Osteoblast (primary cell): ENCODE measurements at places on chromosomes 13 and 19. TPM values are rescaled to one million over a fixed set of nuclear protein-coding genes. Genes with fewer than 3 reads are reported as not detected.

DNA sequence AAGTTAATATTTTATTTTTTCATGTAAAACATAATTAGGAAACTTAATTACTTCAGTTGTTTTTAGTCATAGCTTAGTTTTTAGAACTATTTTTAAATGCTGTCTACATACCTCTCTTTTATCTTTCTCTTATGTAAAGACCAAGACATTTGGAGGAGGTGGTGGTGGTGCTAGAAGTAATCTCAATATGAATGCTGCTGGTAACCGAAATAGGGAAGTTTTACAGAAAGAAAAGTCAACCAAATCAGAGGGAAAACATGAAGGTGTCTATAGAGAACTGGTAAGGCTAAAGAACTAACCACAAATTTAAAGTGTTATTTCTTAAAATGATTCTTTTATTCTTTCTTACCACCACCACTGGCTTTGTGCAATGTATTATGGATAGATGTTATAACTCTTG, 97.3 kb downstream of the TDRD3 start:
- DNase-seq = no peak

- DNase-seq = peak; percentile 35
Measured at GRCh38 chr19:18271433-18271841, 2.8 kb downstream of the IQCN start.

DNA sequence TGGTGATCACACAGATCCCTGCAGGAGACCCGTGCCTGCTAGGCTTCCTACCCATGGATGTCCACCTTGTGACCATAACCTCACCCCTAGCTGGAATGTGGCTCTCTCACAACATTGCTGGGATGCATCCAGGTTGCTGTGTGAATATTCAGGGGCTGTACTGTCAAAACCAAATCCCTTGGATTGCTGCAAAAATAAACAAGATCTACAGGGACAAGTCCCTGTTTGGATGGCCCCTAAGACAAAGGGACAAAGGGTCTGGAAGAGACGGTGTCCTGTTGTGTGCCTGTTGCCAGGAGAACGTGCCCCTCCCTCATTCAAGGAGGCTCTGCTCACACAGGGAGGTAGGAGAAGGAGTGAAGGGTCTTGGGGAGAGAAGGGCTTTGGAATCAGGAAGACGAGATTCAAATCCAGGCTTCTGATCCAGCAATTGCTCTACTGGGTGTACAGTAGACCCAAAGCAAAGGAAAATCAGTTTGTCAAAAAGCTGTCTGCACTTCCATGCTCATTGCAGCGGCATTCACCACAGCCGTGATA, 89.2 kb upstream of the WASF3 start:
- DNase-seq = no peak

GRCh38 chr13:40366119-40366518, 300.3 kb downstream of the FOXO1 start:
- no peak for DNase-seq

- no peak for DNase-seq
Measured at GRCh38 chr13:63201493-63201892, 1785.8 kb upstream of the PCDH20 start.

- DNase-seq = no peak
Measured at GRCh38 chr13:107881362-107881761, 334.0 kb downstream of the LIG4 start.

SHKBP1 gene
- 16.3 and 18.9 TPM in 2 replicates for total RNA-seq

- peak; percentile 56 for DNase-seq
Measured at GRCh38 chr19:5974721-5975387, 3.1 kb downstream of the RANBP3 start.

SERP2 gene
- total RNA-seq = 5.8 and 6.5 TPM in 2 replicates

DNA sequence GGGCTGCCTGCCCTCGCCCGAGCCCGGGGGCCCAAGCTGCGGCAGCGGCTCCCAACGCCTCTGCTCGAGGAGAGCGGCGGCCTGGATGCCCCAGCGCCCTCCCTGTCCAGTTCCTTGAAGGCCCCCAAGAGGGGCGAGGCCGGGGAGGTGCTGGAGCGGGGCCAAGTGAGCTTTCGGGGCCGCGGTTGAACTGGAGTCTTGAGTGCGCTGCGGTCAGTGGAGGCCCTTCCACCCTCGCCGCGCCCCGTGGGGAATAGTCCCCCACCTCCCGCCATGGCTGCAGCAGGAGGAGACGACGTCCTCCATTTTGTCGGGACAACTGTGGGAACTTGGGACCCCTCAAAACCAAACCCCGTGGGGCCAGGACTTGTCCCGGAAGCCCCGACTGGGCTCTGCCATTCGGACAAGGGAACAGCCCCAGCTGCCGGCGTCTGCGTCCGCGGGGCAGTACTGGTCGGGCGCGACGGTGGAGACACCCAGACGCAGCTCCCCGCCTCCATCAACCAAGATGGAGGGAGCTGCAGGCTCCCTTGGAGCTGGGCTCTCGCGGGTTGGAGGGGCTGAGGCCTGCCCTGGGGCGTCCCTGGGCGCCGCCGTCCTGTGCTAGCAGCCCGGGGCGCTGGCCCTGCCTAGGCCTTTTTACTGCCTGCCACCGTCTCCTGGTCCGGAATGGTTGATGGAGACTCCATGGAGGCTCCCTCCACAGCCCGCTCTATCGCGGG, 736 bp upstream of the ZMYM5 start:
- DNase-seq = peak; percentile 95

DNA sequence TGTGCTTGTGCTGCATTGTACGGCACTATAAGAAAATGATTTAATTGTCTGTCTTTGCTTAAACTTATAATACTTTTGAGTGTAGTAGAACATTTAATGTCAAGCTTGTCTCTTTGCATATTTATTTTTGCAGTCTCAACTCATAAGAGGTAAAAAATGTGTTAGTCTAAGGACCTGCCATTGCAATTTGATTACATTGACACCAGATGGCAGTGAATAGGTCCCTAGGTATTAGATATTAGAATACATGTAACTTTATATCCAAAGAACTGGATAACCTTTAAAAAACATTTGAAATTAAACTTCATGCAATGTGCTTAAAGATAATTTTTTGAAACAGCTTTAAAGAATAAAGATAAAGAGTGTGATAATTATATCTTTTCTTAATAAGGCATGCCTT, 1421.3 kb downstream of the OLFM4 start:
- DNase-seq = no peak

DNA sequence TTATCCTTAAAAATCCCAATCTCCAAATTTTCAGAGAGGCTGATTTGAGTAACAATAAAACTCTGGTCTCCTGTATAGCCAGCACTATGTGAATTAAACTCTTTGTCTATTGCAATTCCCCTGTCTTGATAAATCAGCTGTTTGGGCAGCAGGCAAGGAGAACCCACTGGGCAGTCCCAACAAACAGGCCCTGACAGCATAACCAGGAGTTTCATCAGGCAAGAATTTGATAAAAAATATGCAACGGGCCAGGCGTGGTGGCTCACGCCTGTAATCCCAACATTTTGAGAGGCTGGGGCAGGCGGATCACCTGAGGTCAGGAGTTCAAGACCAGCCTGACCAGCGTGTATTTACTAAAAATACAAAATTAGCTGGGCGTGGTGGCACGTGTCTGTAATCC, 42.1 kb downstream of the STK24 start:
- DNase-seq = no peak

DNA sequence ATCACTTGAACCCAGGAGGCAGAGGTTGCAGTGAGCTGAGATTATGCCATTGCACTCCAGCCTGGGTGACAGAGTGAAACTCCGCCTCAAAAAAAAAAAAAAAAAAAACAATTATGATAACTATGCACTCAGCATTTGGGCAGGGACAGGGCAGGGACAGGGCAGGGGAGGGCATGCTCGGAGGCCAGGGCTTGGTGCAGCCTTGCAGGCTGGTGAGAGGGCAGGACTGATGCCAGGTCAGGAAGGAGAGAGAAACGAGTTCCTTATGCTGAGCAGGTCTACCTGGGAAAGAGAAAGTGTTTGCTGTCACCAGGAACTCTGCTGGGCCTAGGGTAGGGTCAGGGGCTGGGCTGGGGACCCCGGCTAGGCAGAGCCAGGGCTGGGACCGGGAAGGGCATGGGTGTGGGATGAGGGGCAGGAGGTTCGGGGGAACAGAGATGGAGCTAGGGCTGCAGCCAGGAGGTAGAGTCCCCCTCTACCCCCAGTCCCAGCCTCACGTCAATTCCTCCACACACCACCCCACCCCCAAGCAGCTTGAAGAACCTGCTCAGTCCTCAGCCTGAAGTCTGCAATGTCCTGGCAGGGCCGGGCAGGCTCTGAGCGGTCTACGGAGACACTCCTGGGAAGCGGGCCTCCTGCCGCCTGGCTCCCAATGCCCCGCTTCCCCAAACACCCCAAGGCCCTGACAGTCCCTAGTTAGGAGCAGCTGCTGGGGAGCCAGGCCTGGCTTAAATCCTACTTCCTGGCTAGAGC, 2.8 kb downstream of the FXYD3 start:
- no peak for DNase-seq

DNA sequence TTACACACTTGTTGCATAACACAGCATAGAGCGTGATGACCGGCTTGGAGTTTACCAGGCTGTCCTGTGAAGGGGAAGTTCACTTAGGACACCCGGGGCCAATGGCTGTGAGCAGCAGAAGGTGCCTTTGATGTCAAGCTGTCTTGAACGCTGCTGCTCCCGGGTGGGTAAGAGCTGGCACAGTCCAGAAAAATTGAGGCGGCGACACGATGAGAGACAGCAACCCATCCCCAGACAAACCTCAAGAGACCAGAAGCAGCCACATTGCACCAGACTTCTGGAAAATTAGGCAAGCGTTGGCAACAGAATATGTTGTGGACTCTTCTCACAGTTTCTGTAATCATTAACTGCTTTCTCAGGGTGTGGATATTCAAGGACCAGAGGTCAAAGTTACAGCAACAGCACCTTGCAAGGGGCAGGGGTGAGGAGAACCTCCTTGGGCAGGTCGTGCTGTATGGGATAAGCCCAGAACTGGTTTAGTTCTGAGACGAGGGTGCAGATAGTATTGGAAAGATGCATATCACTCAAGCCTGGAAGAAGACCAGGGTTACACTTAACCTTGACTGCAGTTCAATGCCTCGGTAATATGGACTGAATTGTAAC, 10.1 kb downstream of the NFILZ start:
- no peak for DNase-seq

SIGLEC7 gene
- total RNA-seq = not detected in 2 replicates

DNA sequence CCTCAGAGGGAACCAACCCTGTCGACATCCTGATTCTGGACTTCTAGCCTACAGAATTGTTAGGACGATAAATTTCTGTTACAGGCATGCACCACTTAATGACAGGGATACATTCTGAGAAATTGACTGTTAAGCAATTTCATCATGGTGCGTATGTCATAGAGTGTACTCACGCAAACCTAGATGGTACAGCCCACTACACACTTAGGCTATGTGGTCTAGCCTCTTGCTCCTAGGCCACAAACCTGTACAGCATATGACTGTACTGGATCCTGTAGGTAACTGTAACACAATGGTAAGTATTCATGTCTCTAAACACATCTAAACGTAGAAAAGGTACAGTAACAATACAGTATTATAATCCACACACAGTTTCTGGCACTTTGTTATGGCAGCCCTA, 13.3 kb downstream of the USP12 start:
- DNase-seq = no peak

DNA sequence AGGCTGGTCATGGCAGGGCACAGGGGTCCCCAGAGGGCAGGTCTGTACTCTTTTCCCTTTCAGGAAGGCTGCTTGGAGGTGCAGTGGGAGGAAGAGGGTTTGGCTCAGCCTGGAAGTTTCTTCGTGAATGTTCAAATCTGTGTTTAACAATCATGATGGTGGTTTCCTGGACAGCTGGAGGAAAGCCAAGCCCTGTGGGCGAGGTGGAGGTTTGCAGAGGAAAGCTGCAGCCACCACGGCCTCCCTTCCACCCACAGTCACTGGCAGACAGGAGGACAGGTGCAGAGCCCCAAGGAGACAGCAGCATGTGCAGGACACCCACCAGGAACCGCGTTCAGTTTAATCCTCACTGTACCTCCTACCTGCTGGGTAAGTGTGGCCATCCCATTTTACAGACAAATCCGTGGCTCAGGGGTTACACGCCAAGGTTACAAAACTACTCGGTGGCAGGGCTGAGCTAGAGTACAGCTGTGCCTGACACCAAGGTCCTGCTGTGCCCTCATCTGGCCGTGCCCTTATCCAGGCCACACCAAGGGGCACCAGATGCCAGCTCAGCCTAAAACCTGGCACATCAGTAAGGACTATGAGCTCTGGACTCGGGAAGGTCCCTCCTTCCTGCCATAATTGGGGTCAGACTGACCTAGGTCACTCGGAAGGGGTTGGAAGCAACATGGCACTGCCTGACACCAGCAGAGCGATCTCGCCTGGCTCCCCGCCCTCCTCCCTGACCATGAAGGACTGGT, 34.1 kb downstream of the SUGP2 start:
- peak; percentile 75 for DNase-seq

DNA sequence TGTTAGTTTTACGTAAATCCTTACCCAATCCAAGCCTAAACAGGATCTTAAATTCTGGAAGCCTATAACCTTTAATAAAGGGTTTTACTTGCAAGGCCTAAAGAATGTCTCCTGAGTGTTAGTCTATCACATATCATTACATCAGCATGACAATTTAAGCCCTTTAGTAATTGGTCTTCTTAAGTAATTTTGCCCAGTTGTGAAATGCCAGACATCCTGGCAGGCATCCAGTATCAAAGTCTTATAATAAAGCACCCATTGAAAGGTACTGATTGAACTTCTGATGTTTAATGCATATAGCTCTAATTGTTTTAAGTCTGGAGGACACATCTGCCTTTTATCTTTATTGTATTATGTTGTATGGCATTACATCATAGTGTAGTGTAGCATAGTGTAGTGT, 1078.9 kb downstream of the SLITRK1 start:
- no peak for DNase-seq
